ENCODE measurements at places on chromosomes 12 and 14.

GRCh38 chr14:23359167-23359626 lies 5.8 kb downstream of the EFS start:
- no peak for DNase-seq

GRCh38 chr12:103841690-103842584 lies 903 bp upstream of the NT5DC3 start:
- DNase-seq: no peak

DNA sequence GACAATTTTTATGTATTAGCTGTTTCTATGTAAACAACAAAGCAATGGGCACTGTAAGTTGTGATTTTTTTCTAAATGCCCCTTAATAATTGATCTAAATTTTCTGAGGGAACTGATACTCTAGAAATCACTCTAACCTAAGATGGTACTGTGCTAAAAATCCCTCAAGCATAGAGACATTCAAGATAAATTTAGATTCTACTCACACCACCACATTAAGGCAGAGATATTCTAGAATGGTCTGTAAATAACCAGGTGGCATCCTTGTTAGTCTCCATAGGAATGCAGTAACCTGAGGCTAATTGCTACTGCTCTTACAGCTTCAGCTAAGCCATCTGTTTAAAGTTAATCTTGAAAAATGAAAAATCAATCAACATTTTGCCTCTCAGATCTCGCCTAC lies 87.3 kb downstream of the SLC41A2 start:
- DNase-seq: no peak

- no peak for DNase-seq
These were observed 34.3 kb upstream of the NCOR2 start for GRCh38 chr12:124601706-124602105.

DNA sequence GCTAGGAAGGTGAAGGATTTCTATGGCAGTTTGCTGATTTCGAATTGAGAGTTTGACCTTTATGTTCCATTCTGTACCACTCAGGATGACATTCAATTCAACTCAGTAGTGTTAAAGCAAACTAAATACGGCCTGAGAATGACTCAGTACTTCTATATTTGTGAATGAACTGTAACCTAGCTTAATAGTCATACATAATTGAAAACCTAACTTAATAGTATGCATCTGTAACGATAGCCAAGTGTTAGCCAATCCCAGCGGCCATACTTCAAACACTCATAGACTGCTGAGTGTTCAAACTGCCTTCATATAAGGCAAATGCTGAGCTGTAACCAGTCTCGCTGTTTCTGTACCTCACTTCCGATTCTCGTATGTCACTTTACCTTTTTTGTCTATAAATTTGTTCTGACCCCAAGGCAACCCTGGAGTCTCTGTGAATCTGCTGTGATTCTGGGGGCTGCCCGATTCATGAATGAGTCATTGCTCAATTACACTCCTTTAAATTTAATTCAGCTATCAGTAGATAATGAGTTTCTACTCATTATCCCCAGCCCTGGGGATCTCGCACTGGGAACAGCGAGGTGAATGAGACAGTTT lies 98.5 kb upstream of the SLC24A4 start:
- no peak for DNase-seq

GRCh38 chr14:75418850-75419768 lies 8.7 kb upstream of the JDP2 start:
- DNase-seq: no peak

DNA sequence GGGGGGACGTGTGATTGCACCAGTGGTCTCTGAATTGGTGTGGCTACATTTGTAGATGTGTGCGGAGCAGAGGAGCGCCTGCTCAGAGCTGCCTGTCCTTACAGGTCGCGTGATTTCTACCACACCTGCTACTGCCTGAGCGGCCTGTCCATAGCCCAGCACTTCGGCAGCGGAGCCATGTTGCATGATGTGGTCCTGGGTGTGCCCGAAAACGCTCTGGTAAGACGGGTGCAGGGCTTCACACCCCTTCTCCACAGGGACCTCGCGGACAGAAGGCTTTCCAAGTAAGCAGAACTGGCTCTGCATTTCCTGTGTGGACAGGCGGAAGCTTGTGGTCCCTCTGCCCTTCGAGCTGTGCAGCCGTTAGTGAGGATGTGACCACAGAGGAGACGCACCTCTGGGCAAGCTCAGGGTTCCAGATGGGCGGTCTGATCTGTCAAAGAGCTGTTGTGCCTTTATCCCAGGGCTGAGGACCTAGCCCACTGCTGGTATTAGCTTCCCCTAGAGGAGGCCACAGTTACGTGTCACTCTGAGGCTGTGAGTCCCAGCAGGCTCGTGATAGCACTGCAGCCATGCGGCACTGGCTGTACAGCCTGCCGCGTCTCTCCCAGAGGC lies 47.7 kb downstream of the MAX start:
- no peak for DNase-seq

DNA sequence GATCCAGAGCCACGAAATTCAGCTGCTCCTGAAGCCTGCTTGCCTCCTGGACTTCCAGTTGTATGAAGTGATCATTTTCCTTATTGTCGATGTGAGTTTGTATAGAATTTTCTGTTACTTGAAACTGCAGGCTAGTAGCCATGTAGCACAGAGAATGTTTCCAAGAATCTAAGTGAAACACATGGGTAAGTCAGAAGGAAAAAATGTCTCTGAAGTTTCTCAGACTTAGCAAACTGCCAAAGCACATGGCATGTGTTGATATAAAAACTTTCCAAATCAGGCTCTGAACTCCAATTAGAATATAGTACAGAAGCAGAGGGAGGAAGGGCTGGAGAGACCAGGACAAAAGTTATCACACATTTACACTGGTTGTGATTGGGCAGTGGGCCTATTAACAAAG lies 9.8 kb upstream of the PCNX1 start:
- DNase-seq: no peak
